ENCODE measurements at places on chromosomes 4 and X.
A peak's percentile ranks its signal among the peaks of the same experiment; 100 is the strongest.

GRCh38 chrX:39456894-39457604 lies 640.7 kb downstream of the BCOR start:
- no peak for DNase-seq

- DNase-seq, result no peak
Measured at GRCh38 chr4:82275431-82276331, 98.1 kb downstream of the HNRNPD start.

DNA sequence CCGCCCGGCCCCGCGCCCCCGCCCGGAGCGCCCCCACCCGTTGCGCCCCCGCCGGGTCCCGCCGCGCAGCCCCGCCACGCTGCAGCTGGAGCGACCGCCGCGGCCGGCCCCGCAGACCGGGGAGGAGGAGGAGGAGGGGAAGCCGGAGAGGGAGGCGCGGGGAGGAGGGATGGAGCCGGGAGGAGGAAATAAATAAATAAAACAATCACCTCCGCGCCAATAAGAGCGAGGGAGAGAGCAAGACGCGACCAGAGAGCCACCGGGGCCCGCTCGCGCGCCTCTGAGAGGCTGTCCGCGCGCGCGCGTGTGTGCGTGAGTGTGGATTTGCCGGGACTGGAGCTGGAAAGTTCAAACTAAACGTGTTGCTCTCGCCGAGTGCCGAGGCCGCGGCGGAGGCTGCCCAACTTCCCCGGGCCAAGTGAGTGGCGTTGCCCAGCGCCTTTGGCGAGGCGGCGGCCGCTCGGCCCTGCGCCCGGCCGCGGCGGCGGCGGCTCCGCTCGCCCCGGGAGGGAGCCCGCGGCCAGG lies 2184.4 kb upstream of the TENM3 start:
- no peak for DNase-seq

DNA sequence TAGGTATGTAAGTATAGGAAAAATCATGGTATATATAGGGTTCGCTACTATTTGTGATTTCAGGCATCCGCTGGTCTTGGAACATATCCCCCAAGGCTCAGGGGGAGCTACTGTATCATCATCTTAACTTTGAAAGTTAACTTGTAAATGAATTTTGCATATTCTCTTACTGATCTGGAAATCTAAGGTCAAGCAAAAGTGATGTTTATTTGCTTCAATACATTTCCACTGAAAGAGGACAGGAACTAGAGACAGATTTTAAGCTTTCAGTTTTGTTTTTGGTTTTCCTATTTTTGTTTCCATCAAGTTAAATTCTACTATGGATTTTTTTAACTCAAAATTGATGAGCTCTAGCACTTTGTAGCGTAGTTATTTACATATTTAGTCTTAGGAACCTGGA lies 56.2 kb downstream of the NAF1 start:
- DNase-seq, result no peak

GRCh38 chr4:23388699-23389395 lies 501.0 kb downstream of the PPARGC1A start:
- DNase-seq, result no peak

DNA sequence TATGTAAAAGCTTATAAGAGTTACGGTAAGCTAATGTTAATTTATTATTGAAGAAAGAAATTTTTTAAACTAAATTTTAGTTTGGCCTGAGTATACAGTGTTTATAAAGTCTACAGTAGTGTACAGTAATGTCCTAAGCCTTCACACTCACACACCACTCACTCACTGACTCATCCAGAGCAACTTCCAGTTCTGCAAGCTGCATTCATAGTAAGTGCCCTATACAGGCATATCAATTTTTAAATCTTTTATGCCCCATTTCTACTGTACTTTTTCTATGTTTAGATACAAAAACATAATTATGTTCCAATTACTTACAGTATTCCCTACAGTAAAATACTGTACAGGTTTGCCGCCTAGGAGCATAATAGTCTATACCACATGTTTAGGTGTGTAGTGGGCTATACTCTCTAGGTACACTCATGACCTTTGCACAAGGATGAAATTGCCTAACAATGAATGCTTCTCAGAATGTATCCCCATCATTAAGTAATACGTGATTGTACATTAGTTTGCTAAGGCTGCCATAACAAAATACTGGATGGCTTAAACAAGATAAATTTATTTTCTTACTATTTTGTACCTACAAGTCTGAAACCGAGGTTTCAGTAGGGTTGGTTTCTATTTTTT lies 333.8 kb upstream of the PCDH7 start:
- DNase-seq, result no peak

DNA sequence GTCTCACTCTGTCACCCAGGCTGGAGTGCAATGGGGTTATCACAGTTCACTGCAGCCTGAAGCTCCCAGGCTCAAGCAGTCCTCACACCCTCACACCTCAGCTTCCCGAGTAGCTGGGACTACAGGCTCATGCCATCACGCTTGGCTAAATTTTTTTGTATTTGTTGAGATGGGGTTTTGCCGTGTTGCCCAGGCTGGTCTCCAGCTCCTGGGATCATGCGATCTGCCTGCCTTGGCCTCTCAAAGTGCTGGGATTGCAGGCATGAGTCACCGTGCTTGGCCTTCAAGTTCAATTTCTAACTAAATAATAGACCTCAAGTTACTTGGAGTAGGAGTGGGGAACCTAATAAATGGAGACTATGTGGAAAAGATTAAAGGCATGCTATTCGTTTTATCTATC lies 48.9 kb downstream of the MND1 start:
- DNase-seq, result no peak

GRCh38 chrX:578531-578930 lies 52.1 kb upstream of the SHOX start:
- DNase-seq, result no peak

GRCh38 chr4:88447371-88448095 lies 9.4 kb upstream of the HERC5 start:
- no peak for DNase-seq

- peak; percentile 80 for DNase-seq
Measured at GRCh38 chr4:54091637-54092404, 8.1 kb upstream of the GSX2 start.

DNA sequence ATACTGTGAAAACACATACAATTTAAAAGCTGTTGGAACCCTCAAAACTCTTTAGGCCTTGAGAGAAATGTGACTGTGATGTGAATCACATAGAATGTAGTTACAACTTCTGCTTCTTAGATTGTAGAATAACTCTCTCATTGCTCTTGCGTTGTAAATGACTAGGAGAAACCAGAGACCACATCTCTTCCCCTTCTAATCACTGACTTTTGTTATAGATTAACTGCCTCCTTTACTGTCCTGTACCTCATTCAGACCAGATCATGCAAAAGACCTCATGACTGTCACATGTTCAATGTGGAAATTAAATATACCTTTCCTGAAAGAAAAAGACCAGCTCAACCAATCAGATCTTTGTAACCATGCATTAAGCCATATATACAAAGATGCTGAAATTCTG lies 43.2 kb upstream of the NEIL3 start:
- DNase-seq, result no peak

- DNase-seq, result no peak
Measured at GRCh38 chrX:68762766-68763165, 66.1 kb upstream of the EFNB1 start.

DNA sequence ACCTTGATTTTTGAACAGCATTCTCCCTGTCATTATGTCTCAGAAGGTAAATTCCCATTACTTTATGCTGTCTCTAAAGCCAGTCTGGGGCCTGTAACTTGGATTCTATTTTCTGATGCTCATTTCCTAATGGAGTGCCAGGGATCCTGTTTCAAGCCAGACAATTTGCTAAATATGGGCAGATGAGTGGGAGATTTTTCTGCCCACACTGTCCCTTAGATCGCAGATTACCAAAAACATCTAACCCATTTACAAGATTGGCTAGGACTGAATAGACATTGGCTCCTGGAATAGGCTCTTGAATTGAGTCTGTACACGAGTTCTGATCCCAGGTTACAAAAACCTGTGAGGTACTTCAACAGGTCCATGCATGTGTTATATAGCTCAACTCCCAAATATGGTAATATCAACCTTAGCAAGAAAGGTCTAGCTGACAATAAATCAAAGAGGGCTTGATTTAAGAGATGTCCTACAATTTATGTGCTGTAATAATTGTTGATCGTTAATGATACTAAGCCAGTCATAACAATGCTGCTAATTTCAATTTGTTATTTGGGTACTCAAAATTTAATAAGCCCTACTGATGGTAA lies 5.7 kb downstream of the GPC3 start:
- no peak for DNase-seq

DNA sequence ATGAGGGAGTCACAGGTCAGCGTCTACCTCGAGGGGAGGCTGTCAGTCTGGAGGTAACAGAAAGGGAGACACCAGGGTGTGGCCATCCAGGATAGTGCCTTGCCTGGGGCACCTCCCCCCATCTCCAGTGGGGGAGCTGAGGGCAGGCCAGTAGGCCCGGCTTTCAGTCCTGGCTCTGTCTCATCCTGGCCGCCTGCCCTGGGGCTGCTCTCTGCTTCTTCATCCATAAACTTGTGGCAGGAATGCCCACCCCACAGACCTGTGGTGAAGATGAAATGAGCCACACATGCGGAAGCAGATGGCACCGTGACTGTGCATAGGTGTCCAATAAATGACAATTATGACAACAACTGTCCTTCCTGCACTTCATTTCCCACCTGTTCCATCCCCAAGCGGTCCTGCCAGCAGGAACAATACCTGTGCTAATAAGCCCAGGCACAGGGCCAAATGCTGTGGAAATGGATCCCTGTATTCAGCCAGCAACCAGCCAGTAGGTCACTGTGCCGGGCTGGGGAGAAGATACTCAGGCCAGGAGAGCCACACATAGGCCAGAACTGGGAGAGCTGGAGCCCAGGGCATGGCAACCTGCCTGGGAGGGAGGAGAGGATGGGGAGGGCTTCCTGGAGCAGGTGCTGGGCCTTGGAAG lies 30.2 kb downstream of the TRO start:
- no peak for DNase-seq

DNA sequence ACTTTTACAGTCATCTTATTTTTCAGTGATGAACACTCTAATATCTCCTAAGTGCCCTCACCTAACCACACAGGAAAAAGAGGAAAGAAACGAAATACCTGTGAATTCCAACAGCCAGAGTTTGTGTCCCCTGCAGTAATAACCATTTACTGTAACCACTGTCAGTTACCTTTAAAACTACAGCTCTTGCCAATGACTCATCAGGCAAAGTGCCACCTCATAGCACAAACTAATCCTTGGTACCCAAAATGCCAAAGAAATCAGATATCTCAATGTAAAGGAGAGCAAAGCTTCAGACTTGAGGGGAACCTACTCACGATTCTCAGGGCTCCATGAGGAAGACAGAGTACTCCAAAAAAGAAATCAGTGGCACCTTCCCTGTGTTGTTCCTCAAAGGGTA lies 146.5 kb downstream of the NDST3 start:
- DNase-seq, result no peak

- no peak for DNase-seq
Measured at GRCh38 chr4:107755841-107756356, 35.9 kb upstream of the PAPSS1 start.

DNA sequence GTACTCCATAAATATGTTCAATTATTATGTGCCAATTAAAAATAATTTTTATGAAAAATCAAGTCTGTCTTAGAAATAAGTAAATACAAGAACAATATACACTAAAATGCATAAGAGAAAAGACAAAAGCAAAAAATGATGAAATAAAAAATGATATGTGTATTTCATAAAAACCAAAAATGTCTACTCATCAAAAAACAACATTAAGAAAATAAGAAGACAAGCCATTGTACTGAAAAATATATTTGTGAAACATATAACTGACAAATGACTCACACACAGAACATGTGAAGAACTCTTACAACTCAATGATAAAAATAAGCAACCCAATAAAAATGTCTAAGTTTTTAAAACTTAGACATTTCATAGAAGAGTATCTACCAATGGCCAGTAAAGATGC lies 34.1 kb upstream of the ENOX2 start:
- DNase-seq, result no peak

DNA sequence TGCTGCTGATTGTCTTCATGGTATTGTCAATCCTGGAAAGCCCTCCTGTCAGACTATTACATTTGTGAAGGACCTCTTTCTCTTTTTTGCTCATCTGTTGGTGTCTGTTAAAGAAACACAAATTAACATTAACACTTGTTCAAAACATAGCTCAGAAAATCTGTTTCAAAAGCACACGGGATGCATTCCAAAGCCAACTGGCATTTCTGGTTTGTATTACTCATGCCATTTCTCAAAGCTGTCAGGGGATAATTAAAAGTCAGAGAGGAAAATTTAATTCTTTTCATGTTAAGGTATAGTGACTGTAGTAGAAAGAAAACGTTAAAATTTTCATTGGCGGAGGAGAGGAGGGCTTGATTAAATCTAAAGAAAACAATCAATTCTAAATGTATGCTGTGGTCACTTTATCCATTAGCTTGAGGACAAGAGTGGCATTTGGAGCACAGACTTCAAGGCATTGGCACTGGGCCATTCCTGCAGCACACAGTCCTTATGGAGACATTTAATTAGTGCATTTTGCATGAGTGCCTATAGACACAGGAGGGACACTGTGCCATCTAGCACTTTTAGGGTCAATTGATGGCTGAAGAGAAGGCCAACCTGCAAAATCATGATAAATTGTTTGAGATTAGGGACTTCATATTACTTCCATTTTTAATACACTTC lies 21.2 kb upstream of the GLRA2 start:
- no peak for DNase-seq

DNA sequence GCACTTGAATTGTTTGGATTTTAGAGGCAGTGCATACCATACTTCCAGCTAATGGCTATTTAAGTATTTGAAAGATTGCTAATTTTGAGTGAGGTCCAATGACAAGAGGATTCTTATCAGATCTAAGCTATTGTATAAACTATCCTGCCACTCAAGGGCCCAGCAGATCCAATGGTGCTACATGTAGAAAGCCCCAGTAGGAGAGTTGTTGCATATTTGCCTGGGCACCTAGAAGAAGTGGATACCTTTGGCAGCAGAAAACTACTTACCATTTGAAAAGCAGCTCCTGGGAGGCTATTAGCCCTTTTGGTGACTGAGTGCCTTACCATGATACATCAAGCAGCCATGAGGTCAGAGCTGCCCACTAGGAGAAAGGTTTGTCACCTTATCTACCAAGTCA lies 447.3 kb downstream of the C4orf33 start:
- DNase-seq, result no peak

DNA sequence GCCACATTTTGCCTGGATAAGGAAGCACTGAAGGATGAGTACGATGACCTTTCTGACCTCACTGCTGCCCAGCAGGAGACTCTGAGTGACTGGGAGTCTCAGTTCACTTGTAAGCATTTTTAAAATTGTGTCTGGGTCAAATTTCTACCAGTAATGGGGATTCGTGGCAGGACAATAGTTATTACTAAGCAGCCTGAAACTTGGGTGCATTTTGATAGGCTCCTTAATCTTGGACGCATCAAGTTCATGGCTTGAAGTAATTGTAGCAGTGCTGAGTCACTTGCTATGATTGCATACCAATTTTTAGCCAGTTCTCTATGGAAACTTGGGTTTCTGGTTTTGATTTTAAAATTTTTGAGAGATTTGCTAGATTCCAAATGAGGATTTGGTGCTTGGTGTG lies 4.3 kb downstream of the PGRMC1 start:
- DNase-seq, result no peak

- DNase-seq, result no peak
Measured at GRCh38 chr4:963276-964225, 9.8 kb downstream of the DGKQ start.
